ENCODE measurements at places on chromosomes 6 and 20. TPM values are rescaled to one million over a fixed set of nuclear protein-coding genes. Genes with fewer than 3 reads are reported as not detected.

The PRL gene
- under 0.01 TPM for total RNA-seq

The MCHR2 gene
- not detected for total RNA-seq

DNA sequence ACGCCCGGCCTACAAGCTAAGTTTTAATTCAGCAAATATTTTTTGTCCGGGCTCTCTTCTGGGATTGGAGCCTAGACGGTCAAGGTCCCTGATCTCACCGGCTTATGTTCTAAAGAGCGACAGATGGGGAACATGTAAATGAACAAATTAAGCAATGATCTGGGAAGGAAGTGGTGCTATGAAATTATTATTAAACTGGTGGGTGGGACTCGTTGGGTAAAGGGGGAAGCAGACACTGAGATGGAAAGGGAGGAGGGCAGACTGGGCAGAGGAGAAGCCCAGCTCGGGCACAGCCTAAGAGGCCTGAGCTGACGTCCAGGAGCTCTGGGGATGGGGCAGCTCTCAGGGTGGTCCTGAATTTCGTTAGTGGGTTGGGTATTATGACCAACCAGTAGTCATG is 81.8 kb upstream of the AGPAT4 start:
- DNase-seq: no peak

The NKAIN4 gene
- not detected for total RNA-seq

DNA sequence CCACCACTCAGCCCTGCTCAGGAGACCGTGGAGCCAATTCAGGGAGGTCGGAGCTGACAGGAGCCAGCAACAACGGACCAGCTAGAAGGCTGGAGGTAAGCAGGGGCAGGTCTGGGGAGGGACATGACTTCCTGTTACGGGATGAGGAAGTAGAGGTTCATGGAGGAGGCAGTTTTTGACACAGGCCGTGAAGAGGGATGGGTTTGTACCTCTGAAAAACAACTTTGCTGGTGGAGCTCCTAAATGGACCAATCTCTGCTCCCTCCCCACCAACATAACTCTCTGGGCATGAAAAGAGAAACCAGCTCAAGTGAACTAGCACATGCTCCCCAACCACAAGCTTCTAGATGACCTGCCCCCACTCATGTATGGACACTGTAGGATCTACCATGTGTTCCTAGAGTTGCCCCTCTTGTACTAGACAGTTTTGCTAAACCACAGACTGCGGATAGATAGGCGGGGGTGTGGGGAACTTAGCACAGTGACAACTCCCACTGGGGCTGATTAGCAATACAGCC is 31.4 kb downstream of the RALGAPA2 start:
- peak; percentile 36 for DNase-seq

The BACH2 gene
- 13.2 TPM for total RNA-seq

DNA sequence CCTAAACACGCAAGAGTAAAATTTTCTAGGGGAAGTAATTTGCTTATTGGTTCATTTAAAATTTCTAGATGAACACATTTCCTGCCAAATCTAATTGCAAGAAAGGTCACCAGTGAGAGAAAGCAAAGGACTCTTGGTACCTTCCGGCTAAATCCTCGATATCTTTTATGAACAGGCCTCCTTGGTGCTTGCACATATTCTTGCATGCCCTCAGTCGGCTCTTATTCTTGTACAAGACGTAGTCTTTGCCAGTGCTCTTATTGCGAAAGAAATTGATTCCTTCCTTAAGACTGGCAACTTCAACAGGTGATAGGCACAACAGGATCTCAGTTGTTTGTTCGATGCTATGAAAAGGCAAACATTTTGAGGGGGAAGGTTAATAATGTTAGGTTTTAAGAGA is 141.7 kb upstream of the CARMIL1 start:
- DNase-seq: peak; percentile 25
